ENCODE measurements at places on chromosomes 3 and 15. TPM values are rescaled to one million over a fixed set of nuclear protein-coding genes. Genes with fewer than 3 reads are reported as not detected.
A peak's percentile ranks its signal among the peaks of the same experiment; 100 is the strongest.

DNA sequence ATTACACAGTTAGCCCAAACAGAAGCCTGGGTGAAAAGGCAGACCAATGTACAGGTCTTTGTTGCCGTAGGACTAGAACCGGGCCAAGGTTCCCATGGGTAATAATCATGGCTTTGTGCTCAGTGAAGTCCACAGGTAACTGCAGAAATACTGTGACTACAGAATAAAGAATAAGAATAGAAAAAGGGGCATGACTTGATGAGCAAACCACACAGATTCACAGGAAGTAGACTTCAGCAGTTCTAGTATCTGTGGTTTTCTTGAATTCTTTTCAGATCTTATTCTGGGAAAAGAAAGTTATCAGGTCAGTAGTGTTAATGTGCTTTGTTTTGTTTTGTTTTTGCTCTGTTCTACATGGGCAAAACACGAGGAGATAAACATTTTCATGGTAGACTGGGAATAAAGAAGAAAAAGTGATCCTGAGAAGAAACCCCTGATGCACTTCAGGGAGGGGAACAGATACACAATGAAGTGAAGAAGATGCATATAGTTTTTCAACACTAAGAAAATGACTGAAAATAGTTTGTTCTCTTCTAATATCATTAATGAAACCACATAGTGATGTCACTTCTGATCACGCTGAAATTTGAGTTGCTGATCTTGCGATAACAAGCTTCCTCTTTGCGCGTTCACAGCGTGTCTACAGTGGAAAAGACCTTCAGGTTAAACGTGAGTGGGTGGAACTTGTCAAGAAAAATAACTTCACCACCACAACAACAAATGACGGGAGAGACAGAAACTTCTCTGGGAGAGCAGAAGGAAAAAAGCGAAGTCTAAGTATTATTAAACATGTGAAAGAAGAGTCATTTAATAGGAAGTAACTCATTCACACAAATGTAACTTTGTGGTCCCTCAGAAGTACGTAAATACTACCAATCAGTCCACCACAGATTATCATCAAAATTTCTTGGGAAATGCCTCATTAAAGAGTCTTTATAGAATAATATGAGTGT, 315.8 kb upstream of the SATB1 start:
- peak overlapping the region; percentile 63 for H3K4me3 ChIP-seq
- DNase-seq: peak; percentile 90
- peaks cover 78% of the 10 kb centered on the region for H3K4me1 ChIP-seq
- peaks cover 10% of the 10 kb centered on the region for H3K36me3 ChIP-seq
- H3K27me3 ChIP-seq: no peaks in the 10 kb centered on the region
- peak overlapping the region; percentile 91 for H3K27ac ChIP-seq

- H3K27ac ChIP-seq: no peak overlapping the region
- no peaks in the 10 kb centered on the region for H3K36me3 ChIP-seq
- H3K4me3 ChIP-seq: no peak overlapping the region
- H3K4me1 ChIP-seq: peaks cover 9% of the 10 kb centered on the region
- DNase-seq: no peak
Observed at GRCh38 chr15:66132251-66132816, 121.2 kb downstream of the MEGF11 start.

GRCh38 chr3:48598323-48599076, 3.4 kb upstream of the COL7A1 start:
- no peak overlapping the region for H3K27ac ChIP-seq
- H3K4me1 ChIP-seq: peaks cover 2% of the 10 kb centered on the region
- no peak for DNase-seq
- H3K27me3 ChIP-seq: peaks cover 16% of the 10 kb centered on the region

TRIM71 gene
- total RNA-seq: 0.05 TPM

MB21D2 gene
- 8.6 TPM for total RNA-seq

All from activated CD4-positive, alpha-beta T cell treated with anti-CD3 and anti-CD28 coated beads, Interleukin-2, amount 10 ng/mL, durations not matched to agents 24 days and 14 days (primary cell).